ENCODE measurements at places on chromosomes 12 and 14.

DNA sequence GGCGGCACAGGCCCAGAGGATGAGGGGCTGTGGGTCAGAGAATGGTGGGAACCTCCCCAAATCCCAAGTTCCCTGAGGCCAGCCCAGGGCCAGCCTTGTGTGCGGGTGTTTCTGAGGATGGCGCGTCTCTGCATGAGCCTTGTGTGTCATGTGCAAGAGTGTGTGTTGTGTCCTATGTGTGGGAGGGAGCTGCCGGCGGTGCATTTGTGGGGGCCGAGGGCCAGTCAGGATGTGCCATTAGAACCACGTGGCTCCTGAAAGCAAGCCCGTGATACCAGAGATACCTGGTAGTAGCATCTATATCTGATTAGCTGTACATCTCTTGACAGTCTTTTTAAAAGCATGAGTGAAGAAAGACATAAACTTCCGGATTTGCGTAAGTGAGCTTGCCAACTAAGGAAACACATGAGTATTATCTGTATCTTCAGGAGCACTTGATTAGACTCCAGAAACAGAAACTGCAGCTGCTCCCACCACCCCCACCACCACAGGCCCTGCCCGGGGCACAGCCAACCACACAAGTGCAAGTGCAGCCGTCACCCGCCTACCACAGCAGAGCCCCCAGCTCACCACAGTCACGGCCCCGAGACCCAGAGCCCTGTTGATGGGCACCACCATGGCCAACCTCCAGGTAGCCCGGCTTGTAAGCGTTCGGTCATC lies 19.2 kb downstream of the DDX51 start:
- no peak for DNase-seq

- DNase-seq = no peak
Observed at GRCh38 chr14:33934938-33935337, 15.9 kb downstream of the EGLN3 start.

GRCh38 chr12:101855364-101855884 lies 22.0 kb upstream of the DRAM1 start:
- DNase-seq = no peak

- DNase-seq = no peak
Observed at GRCh38 chr14:55950135-55950534, 168.1 kb upstream of the PELI2 start.

DNA sequence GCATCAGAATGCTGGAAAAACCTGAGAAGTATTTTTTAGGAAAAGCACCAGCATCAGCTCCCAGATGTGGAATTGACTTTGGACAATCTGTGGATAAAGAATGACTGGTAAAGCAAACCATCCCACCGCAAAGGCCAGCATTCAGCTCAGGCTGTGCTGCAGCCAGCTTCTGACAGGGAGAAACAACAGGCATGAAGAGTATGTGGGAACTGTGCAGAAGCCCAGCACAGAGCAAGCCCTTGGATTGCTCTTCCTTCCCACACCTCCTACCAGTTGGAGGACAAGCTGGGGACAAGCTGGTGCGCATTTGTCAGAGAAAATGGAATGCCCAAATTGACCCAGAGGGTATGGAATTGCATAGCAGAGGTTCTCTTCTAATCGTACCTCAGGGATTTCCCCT lies 228.1 kb downstream of the ANO2 start:
- DNase-seq = no peak

DNA sequence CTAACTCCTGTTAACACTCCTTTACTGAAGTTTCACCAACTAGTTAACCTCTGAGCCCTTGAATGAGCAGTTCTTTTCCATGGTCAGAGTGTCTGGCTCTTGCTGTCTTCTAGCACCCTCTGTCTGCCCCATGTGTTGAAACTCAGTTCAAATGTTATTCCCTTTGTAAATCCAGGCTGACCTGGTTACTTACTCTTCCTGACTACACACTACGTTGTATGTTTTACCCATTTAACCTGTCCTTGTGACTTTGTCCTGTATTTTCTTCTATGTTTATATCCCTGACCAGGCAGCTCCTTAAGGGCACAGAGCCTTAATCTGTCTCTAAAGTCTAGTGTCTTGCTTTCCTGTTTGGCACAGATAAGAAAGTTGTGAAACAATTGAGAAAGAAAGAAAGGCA lies 389.0 kb upstream of the RPL10L start:
- no peak for DNase-seq

- no peak for DNase-seq
Observed at GRCh38 chr14:54642801-54643695, 76.1 kb downstream of the SAMD4A start.

- DNase-seq = no peak
Observed at GRCh38 chr14:20857630-20858261, 33.4 kb upstream of the RNASE3 start.

GRCh38 chr12:131494741-131495524 lies 216.0 kb upstream of the SFSWAP start:
- no peak for DNase-seq

DNA sequence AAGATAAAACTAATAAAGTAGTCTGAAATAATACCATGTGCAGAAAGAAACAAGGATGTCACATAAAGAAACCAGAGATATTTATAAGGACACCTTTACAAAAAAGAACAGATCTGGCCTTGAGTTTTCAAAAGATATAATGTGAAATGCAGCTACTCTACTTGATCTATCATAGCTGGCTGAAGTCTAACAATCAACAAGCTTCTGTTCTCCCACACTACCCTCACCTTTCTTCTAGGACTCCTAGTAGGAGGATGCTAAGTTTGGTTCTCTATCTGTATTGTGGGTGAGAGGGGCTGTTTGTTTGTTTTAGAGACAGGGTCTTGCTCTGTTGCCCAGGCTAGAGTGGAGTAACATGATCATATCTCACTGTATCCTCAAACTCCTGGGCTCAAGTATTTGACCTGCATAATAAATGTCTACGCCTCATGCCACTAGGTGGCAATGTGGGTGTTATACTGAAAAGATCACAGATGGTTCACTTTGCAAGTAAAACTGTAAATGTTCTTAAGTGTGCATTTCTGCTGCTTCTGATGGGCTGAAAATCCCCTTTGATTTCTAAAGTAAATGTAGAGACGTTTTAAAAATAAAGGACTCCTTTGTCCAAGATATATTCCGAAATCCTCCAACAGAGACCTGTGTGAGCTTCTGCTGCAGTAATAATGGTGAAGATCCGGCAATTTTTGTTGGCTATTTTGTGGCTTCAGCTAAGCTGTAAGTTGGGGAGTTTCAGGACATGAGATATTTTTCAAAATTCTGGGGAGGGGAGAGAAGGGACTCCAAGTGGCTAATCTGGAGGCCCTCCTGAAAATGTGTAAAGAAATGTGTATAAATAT lies 269.3 kb downstream of the DAD1 start:
- peak; percentile 9 for DNase-seq

DNA sequence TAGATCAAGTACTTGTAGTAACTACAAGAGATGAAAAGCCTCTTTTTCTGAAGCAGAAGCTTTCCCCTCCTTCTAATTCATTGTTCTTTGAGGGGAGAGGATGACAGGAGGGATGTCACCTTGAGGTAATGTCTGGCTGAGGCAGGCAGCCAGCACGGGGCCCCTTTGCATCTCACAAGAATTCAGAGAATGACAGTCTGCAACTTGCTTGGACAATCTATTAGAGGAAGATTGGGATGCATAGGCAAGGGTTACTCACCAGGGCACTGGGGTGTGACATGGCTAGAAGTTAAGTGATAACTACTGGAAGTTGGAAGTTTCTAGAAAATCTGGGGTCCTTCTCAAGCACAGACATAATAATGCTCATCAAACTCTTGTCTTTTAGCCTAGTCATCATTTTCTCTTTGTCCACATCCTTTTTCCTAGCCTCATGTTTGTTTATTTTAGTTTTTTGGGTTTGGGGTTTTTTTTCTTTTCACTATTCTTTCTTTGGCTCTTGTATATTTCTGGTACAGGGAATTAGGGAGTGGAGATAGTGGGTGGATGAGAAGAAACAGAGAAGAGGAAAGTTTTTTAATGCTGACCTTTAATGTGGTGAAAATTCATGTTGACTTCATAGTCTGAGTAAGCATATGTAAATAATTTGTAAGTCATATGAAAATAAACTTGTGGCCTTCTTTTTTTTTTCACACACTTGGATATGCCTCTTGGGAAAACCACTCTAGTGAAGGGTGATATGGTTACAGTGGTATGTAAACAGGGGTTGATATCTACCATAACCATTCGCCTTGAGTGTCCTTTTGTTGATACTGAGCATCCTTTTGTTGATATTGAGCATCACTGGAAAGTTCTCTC lies 55.1 kb downstream of the TTLL5 start:
- no peak for DNase-seq

DNA sequence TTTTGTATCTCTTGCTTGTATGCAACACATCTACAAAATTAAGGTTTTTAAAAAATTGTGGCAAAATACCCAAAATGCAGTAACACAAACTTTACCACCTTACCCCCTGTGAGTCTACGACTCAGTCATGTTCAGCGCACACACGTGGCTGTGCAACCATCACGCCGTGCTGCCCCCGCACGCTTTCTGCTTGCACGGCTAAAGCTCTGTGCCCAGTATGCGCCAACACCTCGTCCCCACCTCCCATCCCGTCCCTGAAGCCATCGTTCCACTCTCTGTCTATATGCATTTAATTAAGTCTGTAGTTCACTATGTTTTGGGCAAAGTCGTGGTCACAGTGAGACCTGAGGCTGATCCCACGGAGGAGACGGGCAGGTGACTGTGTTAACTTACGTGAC lies 36.4 kb downstream of the FZD10 start:
- DNase-seq = no peak

GRCh38 chr12:62707939-62708338 lies 227.0 kb downstream of the PPM1H start:
- DNase-seq = no peak

GRCh38 chr12:116466536-116466935 lies 92.6 kb upstream of the MAP1LC3B2 start:
- DNase-seq = no peak

DNA sequence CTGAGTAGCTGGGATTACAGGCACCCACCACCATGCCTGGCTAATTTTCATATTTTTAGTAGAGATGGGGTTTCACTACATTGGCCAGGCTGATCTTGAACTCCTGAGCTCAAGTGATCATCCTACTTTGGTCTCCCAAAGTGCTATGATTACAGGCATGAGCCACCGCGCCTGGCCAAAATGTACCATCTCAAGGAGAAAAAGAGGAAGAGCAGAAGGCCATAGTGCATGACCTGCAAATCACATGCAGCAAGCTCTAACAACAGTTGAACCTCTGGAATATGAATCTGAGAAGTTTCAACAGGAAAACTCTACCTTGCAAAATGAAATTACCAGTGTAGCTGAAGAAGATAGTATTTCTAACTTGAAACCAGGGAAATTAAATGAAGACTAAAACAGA lies 17.1 kb upstream of the SERPINA1 start:
- no peak for DNase-seq

DNA sequence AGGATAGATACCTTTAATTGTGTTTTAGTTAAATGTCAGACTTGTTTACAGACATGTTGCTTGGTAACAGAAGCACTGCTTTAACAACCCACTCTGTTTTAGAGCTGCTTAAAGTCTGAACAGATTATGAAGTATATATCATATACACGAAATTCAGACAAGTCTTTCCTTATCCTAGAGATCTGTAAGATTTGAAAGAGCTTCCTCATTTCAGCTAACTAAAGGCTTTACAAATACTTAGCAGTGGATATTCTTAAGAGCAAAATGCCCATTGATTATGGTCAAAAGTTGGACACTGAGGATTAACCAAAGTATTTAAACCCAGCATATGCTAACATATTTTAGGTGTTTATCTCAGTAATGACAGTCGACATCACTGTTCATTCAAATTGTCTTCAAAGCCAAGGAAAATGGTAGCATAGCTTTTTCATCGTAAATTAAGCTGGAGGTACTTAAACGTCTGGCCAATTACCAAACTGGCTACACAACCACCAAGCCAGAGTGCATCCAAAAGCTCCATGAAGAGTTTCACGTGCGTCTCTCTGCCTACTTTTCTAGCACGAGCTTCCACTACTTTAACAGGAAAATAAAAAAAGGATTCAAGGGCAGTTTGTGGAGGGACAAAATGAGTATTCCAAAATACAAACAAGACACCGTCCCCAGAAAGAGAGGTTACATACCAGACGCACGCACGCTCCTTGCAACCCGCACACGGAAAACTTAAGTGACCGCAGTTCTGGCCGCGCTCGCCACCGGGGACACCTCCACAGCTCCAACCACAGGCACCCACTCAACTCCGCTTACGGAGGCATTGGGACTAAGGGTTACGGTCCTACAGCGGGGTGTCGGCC lies 565 bp downstream of the CEP83 start:
- DNase-seq = no peak

DNA sequence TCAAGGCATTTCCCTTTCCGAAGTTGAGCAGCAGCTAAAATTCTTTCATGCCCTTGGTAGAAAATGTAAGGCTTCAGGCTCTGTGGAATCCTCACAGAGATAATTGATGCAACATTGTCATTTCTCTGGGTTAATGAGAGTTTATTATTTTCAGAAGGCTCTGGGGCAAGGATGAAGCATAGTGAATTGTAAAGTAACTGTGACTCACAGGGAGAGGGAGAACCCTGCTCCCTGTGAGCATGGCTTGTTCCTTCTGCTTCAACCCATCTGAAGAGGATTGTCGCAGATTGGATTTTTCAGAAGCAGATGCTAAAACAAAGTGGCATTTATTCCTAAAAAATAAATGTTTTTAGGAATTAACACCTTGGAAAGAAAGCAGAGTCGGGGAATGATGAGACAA lies 41.2 kb downstream of the APOBEC1 start:
- DNase-seq = no peak

DNA sequence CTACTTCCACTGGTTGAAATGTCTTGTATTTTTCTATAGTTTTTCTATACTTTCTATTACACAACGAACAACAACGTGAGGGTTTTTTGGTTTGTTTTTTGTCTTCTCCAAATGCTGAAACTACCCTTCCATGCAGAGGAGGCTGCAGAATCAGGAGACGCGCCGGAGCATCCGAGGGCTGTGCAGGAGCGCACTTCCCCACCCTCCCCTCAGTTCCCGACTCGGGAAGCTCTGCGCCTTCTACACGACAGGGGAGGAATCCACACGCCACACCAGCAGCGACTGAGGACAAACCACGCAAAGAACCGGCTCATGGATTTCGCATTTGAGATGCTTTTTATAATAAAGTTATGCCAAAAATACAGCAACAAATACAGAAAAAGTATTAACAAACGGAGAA lies 30.9 kb downstream of the SLC15A4 start:
- no peak for DNase-seq

- DNase-seq = no peak
Observed at GRCh38 chr12:46379352-46379751, 6.8 kb upstream of the SLC38A2 start.

GRCh38 chr12:99053616-99054362 lies 408.7 kb downstream of the APAF1 start:
- no peak for DNase-seq

DNA sequence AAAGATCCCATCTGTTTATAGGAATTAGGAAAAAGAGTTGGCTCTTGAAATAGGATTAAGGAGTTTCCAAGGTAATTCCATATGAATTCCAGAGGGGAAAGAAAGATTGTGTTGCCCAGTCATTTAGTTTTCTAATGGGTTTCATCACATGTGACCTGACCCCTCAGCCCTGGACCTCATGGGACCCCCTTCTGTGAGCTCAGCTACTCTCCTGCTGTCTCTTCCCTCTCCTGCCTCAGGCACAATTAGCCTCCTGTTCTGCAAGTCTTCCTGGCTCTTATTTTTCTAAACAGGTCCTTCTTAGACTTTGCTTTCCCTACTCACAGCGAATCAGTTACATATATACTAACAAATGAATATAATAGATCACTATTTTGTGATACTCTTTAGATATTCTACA lies 237.7 kb downstream of the TRHDE start:
- no peak for DNase-seq

- no peak for DNase-seq
Observed at GRCh38 chr12:67854351-67854750, 134.9 kb upstream of the IFNG-AS1 start.

- DNase-seq = no peak
Observed at GRCh38 chr12:52798671-52799504, 3.0 kb upstream of the KRT3 start.

- no peak for DNase-seq
Observed at GRCh38 chr12:88063375-88063774, 34.2 kb upstream of the C12orf50 start.

All from substantia nigra (tissue), 51 donors.